Colonic mucosa (tissue), 4 donors: ENCODE measurements at places on chromosomes 4 and X.

GRCh38 chr4:19025031-19025430, 1003.5 kb upstream of the LCORL start:
- no peaks in the 10 kb centered on the region for H3K27me3 ChIP-seq
- H3K4me1 ChIP-seq, result no peaks in the 10 kb centered on the region
- no peak for DNase-seq
- no peak overlapping the region for H3K27ac ChIP-seq
- no peaks in the 10 kb centered on the region for H3K36me3 ChIP-seq

- H3K4me1 ChIP-seq, result no peaks in the 10 kb centered on the region
- no peaks in the 10 kb centered on the region for H3K36me3 ChIP-seq
- no peak overlapping the region for H3K4me3 ChIP-seq
- no peak overlapping the region for H3K27ac ChIP-seq
- DNase-seq, result no peak
These were observed 21.6 kb upstream of the DUSP9 start for GRCh38 chrX:153625271-153626024.

GRCh38 chrX:17967888-17968287, 106.8 kb upstream of the RAI2 start:
- no peak overlapping the region for H3K27ac ChIP-seq
- H3K4me1 ChIP-seq, result no peaks in the 10 kb centered on the region
- no peaks in the 10 kb centered on the region for H3K36me3 ChIP-seq
- H3K27me3 ChIP-seq, result peaks cover 4% of the 10 kb centered on the region
- H3K4me3 ChIP-seq, result no peak overlapping the region
- DNase-seq, result no peak

DNA sequence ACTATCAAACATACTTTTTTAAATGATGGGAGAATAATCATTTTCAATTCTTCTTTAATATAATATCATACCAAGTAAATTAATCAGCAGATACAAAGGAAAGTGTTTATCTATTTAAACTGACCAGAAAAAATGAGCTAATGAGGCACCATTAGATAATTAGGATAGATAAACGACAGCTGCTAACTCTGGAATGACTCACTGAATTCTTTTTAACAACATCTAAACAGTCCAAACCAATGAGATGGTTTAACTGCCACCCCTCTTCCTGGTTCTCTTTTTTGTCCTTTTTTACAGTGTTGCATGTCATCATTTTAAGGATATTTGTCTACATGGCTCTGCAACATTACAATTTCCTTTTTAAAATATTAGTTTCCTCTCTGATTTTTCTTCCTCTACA, 41.6 kb downstream of the UNC5C start:
- no peak overlapping the region for H3K27ac ChIP-seq
- no peaks in the 10 kb centered on the region for H3K4me1 ChIP-seq
- no peaks in the 10 kb centered on the region for H3K27me3 ChIP-seq
- DNase-seq, result no peak
- no peak overlapping the region for H3K4me3 ChIP-seq

DNA sequence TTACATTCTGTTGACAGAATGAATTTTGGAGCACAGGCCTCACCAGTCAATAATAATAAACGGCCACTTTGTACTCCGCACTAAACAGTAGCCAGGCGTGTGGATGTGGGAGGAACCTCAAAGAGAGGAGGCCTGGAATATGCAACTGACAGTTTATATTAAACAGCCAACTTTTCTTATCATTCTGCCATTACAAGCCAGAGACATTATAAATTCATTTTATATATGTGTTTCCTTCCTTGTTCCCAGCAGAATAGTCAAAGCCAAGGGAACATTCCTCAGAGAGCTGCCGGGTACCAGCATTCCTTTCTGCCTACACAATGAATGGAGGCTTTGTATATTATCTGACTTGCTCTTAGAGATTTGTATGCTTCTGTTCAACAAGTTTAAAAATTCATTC, 436.5 kb upstream of the FTHL17 start:
- no peaks in the 10 kb centered on the region for H3K4me1 ChIP-seq
- H3K36me3 ChIP-seq, result no peaks in the 10 kb centered on the region
- H3K27ac ChIP-seq, result no peak overlapping the region
- H3K27me3 ChIP-seq, result no peaks in the 10 kb centered on the region
- no peak for DNase-seq
- H3K4me3 ChIP-seq, result no peak overlapping the region

DNA sequence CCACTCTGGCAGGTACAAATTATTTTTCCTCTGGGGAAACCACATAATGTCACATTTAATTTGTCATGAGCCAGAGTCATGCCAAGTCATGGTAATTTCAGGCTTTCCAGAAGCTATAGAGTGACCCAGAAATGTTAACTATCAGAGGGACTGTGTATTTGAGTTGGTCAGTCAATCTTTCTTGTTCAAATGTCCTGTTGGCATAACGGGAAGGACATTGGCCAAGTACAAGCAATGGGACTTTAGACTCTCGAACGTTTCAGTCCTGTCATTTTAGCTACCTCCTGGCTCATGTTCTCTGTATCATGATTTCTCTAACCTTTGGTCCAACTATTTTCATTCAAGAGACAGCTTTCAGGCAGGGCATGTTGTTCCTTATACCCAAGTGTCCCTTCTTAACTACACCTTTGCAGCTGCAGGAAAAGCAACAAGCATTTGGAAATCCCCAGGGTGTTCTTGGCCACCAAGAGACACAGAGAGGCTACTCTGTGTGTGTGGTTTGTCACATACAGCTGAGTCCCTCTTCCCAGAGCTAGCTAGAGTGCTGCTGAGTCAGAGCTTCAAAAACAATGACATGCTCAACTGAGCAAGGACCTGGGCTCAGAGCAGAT, 142.6 kb downstream of the EGF start:
- peak overlapping the region; percentile 20 for H3K27ac ChIP-seq
- H3K4me1 ChIP-seq, result no peaks in the 10 kb centered on the region
- H3K36me3 ChIP-seq, result no peaks in the 10 kb centered on the region
- H3K27me3 ChIP-seq, result no peaks in the 10 kb centered on the region
- no peak overlapping the region for H3K4me3 ChIP-seq

DNA sequence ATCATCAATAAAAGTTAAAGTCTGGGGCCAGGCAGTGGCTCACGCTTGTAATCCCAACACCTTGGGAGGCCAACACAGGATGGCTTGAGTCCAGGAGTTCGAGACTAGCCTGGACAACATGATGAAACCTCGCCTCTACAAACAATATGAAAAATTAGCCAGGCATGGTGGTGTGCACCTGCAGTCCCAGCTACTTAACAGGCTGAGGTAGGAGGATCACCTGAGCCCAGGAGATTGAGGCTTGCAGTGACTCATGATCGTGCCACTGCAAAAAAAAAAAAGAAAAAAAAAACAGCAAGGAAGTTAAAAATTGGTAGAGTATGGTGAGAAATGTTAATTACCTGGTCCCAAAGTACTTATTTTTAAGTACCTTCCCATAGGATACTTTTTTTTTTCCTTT, 27.5 kb downstream of the FBXW7 start:
- no peak overlapping the region for H3K27ac ChIP-seq
- H3K27me3 ChIP-seq, result no peaks in the 10 kb centered on the region
- no peak for DNase-seq
- H3K4me3 ChIP-seq, result no peak overlapping the region
- H3K36me3 ChIP-seq, result no peaks in the 10 kb centered on the region

DNA sequence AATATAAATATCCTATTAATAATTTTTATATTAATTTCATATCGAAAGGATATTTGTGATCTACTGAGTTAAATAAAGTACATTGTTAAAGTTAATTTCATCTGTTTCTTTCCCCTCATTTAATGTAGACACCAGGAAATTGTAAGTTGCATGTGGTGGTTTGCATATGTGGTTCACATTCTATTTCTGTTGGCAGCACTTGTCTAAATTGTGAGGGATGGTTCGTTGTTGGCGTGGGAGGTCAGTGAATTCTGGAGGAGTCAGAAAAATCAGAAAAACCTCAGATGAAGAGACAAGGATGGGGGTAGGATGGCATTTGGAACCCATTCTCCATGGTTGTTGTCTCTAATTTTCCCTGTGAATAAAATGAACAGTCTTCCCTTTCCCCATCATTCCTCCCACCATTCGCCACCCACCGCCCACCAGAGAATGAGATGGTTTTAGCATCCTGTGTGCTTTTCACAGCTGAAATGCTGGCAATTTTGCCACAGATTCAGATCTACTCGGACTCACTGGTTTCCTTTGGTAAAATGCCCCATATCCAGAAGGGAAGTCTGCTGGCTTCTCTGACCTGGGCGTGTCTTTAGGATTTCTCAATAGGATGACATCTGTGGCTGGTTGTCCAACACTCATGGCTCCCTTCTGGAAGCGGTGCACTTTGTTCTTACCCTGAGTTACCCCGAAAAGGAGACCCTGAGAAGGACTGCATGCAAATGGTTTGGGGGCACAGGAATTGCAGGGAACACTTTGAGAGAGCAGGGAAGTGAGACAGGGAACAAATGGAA, 52.3 kb downstream of the LGI2 start:
- H3K27ac ChIP-seq, result no peak overlapping the region
- no peaks in the 10 kb centered on the region for H3K36me3 ChIP-seq
- no peak for DNase-seq
- H3K4me3 ChIP-seq, result no peak overlapping the region

- H3K27ac ChIP-seq, result no peak overlapping the region
- no peaks in the 10 kb centered on the region for H3K4me1 ChIP-seq
- no peaks in the 10 kb centered on the region for H3K36me3 ChIP-seq
- no peak overlapping the region for H3K4me3 ChIP-seq
- no peak for DNase-seq
These were observed 96.0 kb upstream of the WDFY3 start for GRCh38 chr4:85062466-85062865.

GRCh38 chr4:39415678-39416283, 9.1 kb downstream of the KLB start:
- no peak for DNase-seq
- H3K4me3 ChIP-seq, result no peak overlapping the region
- H3K27ac ChIP-seq, result no peak overlapping the region
- H3K27me3 ChIP-seq, result no peaks in the 10 kb centered on the region
- no peaks in the 10 kb centered on the region for H3K36me3 ChIP-seq

DNA sequence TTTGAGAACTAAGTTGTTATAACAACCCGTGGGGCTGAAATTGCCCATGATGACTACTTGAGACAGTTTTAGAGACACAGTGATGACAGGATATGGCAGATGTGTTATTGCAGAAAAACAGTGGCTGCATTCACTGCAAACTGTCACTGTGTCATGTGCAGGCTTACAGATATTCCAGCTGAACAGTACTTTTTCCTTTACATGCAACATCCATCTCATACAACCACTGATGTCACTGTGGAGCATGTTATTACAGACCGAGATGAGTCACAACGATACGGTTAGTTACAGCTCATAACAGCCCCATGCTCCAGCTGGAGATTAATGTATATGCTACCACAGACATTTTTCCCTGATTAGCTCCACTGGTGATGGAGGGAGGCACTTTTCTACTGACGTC, 207.4 kb downstream of the TMA16 start:
- no peaks in the 10 kb centered on the region for H3K4me1 ChIP-seq
- H3K36me3 ChIP-seq, result no peaks in the 10 kb centered on the region
- no peak overlapping the region for H3K4me3 ChIP-seq
- DNase-seq, result no peak
- H3K27ac ChIP-seq, result no peak overlapping the region

DNA sequence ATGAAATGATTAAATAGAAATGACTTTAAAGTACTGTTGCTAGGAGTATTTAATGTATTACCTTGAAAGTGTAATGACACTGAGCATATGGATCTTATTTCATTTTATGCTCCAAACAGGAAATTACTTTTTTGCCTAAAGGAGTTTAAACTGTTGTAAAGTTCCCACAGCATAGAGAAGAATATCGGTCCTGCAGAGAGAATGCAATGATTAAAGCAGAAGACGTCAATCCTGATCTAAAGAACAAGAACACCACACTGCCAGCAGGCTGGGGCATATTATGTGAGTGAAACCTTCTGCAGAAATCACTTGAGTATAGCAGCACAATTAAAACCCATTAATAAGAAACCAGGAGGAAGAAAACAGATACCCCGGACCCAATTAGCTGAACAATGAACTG, 72.8 kb upstream of the CAMK2D start:
- no peak overlapping the region for H3K27ac ChIP-seq
- H3K36me3 ChIP-seq, result no peaks in the 10 kb centered on the region
- no peaks in the 10 kb centered on the region for H3K27me3 ChIP-seq
- H3K4me1 ChIP-seq, result no peaks in the 10 kb centered on the region
- H3K4me3 ChIP-seq, result no peak overlapping the region
- DNase-seq, result no peak

- H3K36me3 ChIP-seq, result no peaks in the 10 kb centered on the region
- H3K27me3 ChIP-seq, result no peaks in the 10 kb centered on the region
- H3K27ac ChIP-seq, result no peak overlapping the region
These were observed 149.6 kb downstream of the INPP4B start for GRCh38 chr4:142696334-142697122.

- H3K36me3 ChIP-seq, result no peaks in the 10 kb centered on the region
- DNase-seq, result no peak
- no peak overlapping the region for H3K27ac ChIP-seq
- no peaks in the 10 kb centered on the region for H3K27me3 ChIP-seq
- H3K4me1 ChIP-seq, result no peaks in the 10 kb centered on the region
- no peak overlapping the region for H3K4me3 ChIP-seq
These were observed 51.2 kb downstream of the GATB start for GRCh38 chr4:151709587-151709986.

DNA sequence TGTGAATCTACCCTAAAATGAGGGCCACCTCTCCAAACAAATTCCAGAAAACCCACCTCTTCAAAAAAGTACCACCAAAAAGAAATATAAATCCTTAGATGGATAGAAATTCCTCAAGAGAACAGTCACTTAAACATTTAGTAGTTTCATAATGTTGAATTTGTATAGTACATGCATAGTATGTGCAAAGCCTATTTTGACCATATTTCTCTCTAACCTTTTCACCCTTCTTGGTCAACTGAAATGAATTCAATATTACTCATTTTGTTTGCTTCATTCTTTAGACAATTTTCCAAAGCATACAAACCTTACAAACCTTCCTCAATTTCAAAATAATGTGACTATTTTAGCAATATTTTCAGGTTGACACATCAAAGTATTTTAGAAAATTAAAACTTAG, 4.1 kb downstream of the RHOXF1 start:
- no peaks in the 10 kb centered on the region for H3K4me1 ChIP-seq
- no peak overlapping the region for H3K4me3 ChIP-seq
- no peaks in the 10 kb centered on the region for H3K27me3 ChIP-seq
- H3K27ac ChIP-seq, result no peak overlapping the region
- H3K36me3 ChIP-seq, result no peaks in the 10 kb centered on the region

DNA sequence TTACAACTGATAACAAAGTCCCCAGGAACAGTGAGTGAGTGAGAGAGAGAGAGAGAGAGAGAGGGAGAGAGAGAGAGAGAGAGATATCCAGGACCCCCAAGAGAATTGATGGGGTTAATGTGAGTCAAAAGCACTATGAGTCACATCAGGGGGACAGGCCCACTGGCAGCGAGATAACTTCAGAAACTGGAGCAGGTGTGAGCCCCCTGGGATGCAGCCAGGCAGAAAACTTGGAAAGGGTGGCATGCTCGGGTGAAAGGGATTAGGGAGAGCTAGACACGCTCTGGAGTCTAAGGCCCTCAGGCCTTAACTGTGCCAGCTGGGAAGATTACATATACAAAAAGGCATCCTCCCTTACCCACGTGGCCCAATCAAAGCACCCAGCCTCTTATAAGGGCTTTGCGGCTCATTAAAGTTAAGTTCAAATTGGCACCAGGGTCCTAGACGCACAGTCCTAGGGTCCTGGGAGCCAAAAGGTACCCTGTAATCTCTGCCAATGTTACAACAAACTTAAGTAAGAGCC, 841 bp downstream of the ACOT9 start:
- H3K36me3 ChIP-seq, result no peaks in the 10 kb centered on the region
- peak overlapping the region; percentile 62 for H3K4me3 ChIP-seq
- H3K27me3 ChIP-seq, result no peaks in the 10 kb centered on the region
- no peaks in the 10 kb centered on the region for H3K4me1 ChIP-seq
- H3K27ac ChIP-seq, result peak overlapping the region; percentile 80

- no peaks in the 10 kb centered on the region for H3K4me1 ChIP-seq
- H3K36me3 ChIP-seq, result no peaks in the 10 kb centered on the region
- no peaks in the 10 kb centered on the region for H3K27me3 ChIP-seq
- peak overlapping the region; percentile 57 for H3K27ac ChIP-seq
- DNase-seq, result peak; percentile 76
- no peak overlapping the region for H3K4me3 ChIP-seq
These were observed 18.5 kb downstream of the APLN start for GRCh38 chrX:129636175-129636681.
